ENCODE measurements at places on chromosomes 13 and 19.

DNA sequence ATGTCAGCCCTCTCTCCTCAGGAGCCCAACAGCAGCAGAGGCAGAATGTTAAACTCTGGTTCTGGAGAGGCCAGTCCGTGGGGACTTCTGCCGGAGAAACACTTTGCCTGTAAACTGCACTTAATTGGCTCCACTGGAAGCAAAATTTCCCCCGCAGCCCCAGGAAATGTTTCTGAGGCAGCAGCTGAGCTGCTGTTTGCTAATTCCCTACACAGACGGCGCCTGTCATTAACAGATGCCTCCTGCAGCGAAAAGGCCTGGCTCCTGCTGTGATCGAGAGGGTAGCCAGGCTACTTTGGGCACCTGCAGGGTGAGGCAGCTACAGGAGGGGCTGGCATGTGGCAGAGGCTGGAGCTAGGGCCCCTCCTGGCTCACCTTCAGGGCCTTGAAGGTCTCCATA lies 5.2 kb upstream of the TM6SF2 start:
- no peak for DNase-seq

- DNase-seq = peak; percentile 80
These were observed 60.7 kb downstream of the MCF2L start for GRCh38 chr13:113029487-113030258.

- DNase-seq = peak; percentile 23
These were observed 37.6 kb downstream of the SOX21 start for GRCh38 chr13:94674609-94675348.

DNA sequence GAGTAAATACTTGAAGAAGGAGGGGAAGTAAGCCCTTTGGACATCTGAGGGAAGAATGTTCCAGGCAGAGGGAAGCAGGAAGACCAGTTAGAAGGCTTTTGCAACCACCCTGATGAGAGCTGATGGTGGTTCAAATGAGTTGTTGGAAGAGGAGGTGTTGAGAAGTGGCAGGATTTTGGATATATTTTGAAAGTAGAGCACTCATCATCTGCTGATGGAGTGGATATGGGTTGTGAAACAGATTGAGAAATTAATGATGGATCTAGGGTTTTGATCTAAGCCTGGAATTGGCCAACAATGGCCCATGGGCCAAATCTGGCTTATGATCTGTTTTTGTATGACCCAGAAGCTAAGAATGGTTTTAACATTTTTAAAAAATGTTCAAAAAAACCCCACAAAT lies 230.7 kb downstream of the NDFIP2 start:
- no peak for DNase-seq

GRCh38 chr19:46733690-46734292 lies 12.1 kb upstream of the FKRP start:
- no peak for DNase-seq

DNA sequence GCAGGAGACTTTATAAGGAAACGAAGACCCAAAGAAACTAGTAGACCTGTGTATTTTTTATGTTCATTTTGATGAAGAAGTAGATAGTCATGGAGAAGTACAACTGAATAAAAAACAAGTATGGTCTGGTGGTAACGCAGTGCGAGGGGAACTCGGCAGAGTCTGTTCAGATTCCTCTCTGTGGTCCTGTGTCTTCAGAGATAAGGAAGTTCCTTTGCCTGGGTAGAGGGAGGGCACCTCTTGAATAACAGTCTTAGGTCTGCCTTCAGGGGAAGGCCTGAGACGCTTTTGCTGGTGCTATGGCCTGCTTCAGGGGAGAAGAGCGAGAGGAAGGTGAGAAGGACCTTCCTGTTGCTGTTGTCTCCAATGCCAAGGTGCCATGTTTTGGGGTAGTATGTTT lies 25.9 kb upstream of the SLC46A3 start:
- DNase-seq = no peak

Measured in H54 (cell line).